Esophagus mucosa (tissue), 1 donor: ENCODE measurements at places on chromosomes 16 and 17. TPM values are rescaled to one million over a fixed set of nuclear protein-coding genes. Genes with fewer than 3 reads are reported as not detected.

CCDC200 gene
- total RNA-seq: not detected

PRR35 gene
- total RNA-seq: not detected

GRCh38 chr16:82947698-82948097 lies 320.9 kb downstream of the CDH13 start:
- ATAC-seq: no peak

- peak; percentile 2 for ATAC-seq
These were observed 21.2 kb downstream of the SAP30BP start for GRCh38 chr17:75688209-75688825.

DNA sequence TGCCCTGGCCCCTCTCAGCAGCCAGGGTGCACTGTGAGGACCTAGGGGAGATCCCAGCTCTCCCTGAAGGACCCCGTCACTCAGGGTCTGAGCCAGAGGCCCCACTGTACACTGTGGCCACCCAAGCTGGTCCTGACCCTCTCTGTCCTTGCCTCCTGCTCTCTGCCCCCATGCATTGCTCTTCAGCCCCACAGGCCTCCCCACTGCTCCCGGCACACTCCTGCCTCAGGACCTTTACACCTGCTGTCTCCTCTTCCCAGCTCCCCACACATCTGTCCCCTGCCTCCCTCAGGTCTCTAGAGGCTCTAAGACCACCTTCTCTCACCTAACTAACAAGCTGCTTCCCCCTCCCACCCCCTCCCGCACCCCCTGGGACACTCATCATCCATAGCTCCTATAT lies 12.9 kb upstream of the RAI1 start:
- no peak for ATAC-seq

DNA sequence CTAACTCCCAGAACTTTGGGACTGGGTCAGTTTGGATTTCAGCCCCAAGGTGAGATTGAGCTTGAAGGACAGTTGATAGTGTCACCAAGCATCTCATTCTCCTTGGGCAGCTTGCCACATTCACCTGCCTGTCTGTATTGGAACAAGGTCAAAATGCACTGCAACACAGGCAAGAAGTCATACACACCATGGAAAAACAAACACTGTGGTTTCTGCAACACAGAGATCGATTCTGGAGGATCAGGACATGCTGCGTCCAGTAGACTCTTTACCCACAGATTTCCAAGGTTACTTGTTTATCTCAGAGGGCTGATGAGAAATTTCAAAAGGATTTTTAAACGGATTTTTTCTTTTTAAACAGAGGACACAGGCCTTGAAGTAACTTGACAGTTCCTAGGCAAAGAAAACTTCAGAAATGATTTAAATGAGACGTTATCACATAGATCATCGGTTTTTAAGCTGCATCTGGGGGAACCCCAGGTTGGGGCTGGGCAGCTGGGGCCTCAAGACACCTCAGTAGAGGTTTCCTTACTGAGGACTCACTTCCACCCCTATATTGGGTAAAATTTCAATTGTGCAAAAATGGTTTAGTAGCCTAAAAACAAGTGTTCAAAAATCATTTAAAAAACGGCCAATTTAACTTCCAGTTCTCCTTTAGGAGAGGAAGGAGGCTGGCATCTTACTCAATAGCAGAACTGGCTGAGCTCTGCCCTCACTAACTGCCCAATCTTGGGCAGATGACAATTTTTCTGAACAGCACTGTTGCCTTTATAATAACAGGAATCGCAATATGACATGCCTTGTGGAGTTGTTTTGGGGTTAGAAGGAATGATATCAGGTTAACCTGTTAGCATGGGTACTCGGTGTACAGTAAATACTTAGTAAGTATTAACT lies 299.3 kb downstream of the XYLT1 start:
- ATAC-seq: no peak

GRCh38 chr16:78844682-78845081 lies 745.2 kb downstream of the WWOX start:
- no peak for ATAC-seq

DNA sequence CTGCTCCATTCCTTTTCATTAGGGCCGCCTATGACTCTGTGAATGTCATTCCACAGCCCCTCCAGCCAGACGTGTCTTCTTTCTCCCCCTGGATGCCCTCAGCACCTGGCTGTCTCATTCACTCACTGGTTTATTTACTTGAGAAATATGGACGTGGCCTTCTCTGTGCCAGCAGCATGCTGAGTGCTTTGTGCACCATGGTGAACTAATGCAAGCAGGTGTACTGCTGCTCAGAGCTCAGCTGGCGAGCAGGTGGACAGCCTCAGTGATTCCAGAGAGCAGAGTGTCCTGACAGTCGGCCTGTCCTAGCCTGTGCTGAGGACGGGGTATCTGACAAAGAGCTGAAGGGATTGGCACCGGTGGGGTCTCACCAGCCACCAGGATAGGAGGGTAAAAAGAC lies 96.7 kb downstream of the GNAO1 start:
- ATAC-seq: no peak

- ATAC-seq: no peak
These were observed 23.5 kb upstream of the PYY start for GRCh38 chr17:43976963-43977837.

- ATAC-seq: peak; percentile 15
These were observed 13.8 kb downstream of the RIPOR1 start for GRCh38 chr16:67542464-67542863.
